NCI-H2029 treated with DMSO at 0.1 percent for 48 hours (cell line): ENCODE measurements at places on chromosomes 5 and 9.

DNA sequence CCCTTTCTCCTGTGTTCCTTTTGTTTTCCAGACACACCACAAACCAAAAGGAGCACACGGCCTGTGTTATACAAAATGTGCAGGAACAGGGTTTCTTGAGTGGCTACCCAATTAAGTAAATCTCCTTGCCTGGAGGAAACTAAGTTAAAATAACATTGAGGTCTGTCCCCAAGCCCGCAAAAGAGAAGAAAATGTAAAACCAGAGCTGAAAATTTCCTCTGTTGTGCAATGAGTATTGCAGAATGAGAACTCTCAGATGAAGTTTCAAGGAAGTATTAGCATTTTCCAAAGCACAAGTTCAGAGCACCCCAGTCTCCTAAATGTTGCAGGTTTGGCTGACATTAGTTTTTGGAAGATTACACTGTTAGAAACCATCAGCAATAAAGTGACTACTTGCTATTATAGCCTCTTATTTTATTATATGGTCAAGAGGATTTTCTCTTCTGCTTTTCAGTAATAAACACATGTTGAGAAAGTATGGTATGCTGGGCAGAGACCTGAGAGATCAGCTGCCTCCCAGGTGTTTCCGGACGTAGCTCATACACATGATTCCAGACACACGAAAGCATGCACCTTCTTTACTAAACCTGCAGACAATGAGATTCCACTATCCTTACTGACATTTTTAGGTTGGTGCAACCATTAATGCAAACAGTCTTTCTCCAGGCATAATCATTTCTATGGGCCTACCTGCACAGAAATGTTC, 161.3 kb downstream of the SNCAIP start:
- no peak for DNase-seq

- DNase-seq: no peak
Measured at GRCh38 chr9:8514760-8515159, 715.2 kb upstream of the DMAC1 start.

DNA sequence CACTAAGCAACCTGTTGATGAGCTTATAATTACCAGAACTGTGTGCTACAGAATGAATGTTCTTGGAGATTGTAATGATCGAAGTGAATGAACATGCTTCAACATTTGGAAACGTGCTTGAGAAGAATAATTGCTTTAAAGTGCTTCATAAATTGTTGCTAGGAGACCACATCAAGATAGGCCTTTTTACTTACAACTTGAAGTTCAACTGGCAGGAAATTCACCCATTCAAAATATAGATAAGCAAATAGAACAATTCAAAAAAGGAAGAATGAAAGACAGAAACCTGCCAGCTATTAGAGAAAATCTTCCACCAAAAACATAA, 38.0 kb upstream of the SLC44A1 start:
- DNase-seq: peak; percentile 38

GRCh38 chr9:134180786-134181647, 16.7 kb upstream of the RNU6ATAC start:
- no peak for DNase-seq

DNA sequence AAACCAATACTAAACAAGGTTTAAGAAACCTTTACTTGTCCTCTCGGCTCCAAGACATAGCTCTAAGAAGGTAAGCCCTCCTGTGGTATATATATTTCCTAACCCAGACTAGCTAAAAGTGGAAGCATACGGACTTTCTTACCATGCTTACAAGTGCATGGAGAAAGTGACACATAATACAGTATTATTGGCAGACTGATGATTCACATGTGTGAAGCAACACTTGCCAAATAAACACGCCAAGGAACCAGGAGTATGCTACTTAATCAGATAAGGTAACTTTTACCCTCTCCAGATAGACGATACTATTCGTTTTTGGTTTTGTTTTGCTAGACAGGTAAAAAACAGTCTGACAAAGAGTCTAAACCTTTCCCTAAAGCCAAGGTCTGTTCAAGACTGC, 264.1 kb downstream of the MLLT3 start:
- DNase-seq: no peak
